ENCODE measurements at places on chromosomes 5 and 9.

- no peak for DNase-seq
These were observed 31.4 kb upstream of the ERGIC1 start for GRCh38 chr5:172802567-172803176.

- no peak for DNase-seq
These were observed 26.3 kb upstream of the TTC1 start for GRCh38 chr5:159982421-159983173.

GRCh38 chr9:5509573-5509972, 758 bp upstream of the PDCD1LG2 start:
- DNase-seq: no peak

- DNase-seq: no peak
These were observed 174.7 kb downstream of the WDR70 start for GRCh38 chr5:37553720-37554404.

DNA sequence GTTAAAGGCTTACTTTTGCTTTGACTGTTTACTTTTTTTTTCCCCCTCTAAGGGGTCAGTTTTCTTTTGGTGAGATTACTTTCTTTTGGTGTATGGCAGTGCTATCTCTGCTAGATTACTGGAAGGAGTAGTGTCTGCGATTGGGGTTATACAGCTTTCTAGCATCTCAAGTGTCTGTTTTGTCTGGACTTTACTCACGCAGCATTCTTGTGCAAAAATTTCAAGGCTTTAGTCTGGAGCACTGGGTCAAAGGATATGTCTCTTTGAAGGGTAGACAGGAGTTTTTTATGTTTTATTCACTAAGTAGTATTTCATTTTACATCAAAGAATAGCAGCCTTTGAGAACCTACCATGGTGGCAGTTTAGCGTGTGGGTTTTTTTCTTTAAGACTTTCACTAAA, 52.6 kb downstream of the NDUFS4 start:
- DNase-seq: no peak

GRCh38 chr5:2754581-2755075, 3.2 kb upstream of the IRX2 start:
- DNase-seq: no peak

DNA sequence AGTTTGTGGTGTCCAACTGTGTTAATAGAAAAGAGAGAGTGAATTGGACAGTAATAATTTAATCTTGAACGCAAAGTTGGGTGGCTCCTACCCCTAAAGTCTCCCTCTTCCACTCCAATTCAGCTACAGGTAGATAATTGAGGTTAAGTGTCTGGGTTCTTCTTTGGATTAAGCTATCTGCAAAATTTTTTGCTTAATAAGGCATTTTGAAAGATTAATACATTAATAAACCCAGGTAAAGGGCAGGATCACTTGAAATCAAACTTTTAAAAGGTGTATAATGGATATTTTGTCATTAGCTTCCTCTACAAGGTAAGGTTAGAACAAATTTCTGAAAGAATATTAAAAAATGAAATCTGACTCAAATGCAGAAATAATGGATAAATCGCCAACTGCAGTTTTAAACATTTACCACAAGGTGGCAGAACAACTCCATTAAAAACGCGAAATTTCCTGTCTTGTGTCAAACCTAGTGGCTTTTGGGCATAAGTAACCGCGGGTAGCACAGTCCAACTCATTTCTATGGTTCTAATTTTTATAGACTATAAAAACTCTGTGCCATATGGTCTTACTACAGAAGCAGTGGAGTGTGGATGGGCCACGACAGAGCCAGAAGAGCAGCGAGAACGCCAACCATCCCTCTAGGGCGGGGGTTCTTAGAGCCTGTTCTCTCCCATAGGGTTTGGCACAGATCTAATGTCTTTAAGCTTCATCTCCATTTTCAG, 276.5 kb downstream of the ARHGEF28 start:
- no peak for DNase-seq

DNA sequence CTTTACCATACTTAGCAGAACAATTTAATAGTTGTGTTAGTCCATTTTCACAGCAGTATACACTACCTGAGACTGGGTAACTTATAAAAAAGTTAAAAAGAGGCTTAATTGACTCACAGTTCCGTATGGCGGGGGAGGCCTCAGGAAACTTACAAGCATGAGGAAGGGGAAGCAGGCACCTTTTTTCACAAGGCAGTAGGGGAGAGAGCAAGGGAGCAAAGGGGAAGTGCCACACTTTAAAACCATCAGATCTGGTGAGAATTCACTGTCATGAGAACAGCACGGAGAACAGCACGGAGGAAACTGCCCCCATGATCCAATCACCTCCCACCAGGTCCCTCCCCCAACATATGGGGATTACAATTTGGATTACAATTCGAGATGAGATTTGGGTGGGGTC, 269.9 kb downstream of the MTRR start:
- DNase-seq: no peak

GRCh38 chr9:99125446-99125845, 20.5 kb downstream of the TGFBR1 start:
- DNase-seq: no peak

GRCh38 chr5:395921-396530, 47.0 kb upstream of the EXOC3 start:
- no peak for DNase-seq

GRCh38 chr9:87069690-87070089, 122.4 kb upstream of the GAS1 start:
- DNase-seq: no peak

DNA sequence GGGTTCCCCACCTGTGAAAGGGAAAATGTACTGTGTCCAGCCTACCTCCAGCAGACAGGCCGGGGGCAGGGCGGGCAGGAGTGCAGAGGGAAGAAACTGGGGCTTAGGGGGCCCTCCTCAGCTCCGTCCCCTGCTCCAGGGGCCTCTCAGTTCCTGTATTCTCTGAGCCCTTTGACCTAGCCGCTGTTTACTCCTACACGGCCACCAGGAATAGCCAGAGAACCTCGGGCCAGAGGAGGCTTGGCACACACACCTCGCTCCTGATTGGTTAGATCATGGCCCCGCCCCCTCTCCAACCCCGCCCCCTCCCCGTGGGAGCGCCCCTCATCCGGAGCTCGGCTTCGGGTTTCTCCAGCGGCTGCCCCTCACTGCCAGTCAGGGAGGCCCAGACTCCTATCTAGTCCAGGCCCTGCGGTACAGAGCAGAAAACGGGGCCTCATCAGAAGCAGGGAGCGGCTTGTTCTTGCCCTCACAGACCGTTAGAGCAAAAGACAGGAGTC, 2.2 kb downstream of the ST6GALNAC6 start:
- DNase-seq: no peak

GRCh38 chr5:140041492-140042392, 1.4 kb downstream of the NRG2 start:
- DNase-seq: no peak

DNA sequence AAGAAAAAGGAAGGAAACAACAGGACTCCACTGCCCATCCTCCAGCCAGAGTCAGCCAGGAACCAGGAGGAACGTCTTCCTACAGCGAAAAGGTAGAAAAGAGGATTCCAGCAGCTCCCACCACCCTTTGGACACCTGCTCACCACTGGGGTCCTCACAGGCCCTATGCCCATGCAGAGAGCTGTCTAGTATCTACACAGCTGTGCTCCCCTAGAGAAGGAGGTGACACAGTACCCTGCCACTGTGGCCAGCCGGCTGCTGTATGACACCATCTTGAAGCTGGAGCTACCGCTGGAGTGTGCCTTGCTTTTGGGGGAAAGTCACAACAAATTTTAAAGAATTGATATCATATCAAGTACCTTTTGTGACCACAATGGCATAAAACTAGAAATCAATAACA, 92.6 kb downstream of the GTF3C4 start:
- DNase-seq: no peak

DNA sequence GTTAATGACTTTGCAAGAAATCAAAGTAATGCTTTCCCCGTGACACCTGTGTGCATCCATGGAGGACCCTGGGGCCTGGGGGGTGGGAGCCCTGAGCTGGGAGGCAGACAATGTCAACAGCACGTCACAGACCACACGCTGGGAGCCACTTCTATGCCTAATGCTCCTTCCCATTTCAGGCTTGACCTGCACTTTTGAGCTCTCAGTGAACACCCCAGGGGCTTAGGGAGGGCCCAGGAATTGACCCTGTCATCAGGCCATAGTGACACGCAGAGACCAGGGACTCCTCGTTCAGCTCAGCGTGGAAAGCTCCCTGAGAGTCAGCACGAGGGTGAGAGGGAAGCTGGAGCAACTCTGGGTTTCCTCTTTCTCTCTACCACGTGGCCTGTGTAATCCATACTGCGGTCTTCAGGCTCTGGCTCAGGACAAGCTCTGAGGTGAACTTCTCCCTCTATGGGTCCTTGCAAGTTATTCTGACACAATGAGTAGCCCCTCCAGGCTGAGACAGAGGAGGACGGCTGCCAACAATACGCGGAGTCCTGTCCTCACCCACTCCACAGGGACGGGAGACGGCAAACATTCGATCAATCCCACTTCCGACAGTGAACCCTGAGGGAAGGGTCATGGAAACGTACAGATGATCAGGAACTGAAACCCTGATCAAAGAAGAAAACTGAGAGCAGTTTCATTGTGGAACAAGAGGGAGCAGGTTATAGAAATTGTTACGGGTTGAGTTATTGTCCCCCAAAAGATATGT, 130.8 kb upstream of the IRX4 start:
- DNase-seq: no peak

GRCh38 chr9:29209748-29210291, 1636.5 kb upstream of the C9orf72 start:
- DNase-seq: no peak
